ENCODE measurements at places on chromosomes 4 and X.

- DNase-seq = no peak
Observed at GRCh38 chr4:118177126-118177525, 142.8 kb downstream of the NDST3 start.

- DNase-seq = no peak
Observed at GRCh38 chr4:108567831-108568230, 52.5 kb upstream of the RPL34 start.

DNA sequence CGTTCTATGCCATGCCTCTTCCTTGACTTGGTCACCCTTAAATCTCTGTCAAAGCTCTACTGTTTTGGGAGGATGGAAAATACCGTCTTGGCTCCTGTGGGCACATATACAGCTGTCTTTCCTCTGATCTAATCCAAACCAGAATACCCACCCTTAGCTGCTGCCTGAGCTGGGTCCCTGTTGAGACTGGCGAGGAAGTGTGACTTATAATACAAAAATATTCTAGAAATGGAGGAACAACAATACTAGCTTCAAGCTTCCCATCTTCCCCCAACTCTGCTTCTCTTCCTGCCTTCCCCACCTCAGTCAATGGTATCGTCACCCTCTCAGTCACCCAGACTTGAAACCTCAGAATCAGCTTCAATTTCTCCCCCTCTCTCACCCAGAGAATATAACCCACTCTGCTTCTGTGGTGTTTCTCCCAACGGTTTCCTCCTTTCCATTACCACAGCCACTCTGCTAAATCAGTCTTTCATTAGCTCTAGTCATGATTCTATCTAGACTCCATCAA, 599 bp upstream of the IL2RG start:
- no peak for DNase-seq

DNA sequence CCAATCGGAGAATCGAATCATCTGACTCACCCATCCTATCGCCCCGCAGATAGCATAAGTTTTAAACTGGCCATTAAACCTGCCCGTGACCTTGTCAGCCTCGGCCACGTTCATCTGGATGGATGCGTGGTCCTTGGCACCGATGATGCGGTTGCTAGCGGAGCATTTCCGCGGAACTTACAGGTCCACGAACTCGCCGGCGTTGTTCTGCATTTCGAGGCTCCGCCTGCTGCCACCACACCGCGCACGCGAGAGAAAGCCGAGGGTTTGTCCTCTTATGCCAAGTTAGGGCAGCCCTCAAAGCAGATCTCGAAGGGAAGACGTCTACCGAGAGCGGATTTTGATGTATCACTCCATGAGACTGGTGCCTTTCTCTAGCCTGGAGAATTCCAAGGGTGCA, 30.1 kb upstream of the TAPT1 start:
- no peak for DNase-seq

- no peak for DNase-seq
Observed at GRCh38 chrX:25548811-25549210, 533.0 kb upstream of the ARX start.

DNA sequence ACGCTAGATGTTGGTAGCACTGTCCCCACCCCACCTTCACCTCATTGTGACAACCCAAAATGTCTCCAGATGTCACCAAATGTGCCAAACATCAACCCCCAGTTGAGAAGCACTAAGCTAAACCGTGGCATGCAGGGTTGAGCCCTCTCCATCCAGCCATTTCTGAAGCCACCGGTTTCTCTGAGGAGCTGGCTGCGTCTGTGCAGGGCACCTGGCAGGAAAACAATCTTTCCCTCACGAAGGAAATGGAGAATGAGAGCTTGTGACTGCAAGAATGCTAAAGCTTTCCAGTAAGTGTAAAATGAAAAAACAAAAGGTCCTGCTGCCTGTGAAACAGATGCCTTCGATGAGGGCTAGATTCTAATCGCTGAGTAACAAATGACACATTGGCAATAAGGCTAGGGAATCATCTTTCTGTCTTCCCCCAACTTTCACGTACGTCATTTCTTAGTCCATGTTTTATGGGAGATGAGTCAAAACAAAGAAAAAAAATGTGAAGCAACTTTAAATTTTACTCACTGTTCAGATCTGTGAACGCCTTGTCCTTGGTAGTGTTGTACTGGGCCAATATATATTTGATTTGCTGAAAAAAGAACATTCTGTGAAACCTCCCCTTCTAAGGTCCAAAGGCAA, 59.9 kb downstream of the PROM1 start:
- DNase-seq = no peak

DNA sequence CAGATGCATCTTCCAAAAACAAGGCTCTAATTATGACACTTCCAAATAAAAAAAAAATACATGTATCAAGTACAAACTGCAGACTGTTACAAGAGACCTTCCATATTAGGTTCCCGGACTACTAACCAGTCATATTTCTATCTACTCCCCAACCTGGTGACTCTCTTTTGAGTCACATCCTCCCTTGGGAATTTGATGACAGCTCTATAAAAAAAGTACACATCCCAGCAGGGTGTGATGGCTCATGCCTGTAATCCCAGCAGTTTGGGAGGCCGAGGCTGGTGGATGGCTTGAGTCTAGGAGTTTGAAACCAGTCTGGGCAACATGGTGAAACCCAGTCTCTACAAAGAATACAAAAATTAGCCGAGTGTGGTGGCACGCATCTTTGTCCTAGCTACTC, 14.9 kb downstream of the RPGR start:
- no peak for DNase-seq

DNA sequence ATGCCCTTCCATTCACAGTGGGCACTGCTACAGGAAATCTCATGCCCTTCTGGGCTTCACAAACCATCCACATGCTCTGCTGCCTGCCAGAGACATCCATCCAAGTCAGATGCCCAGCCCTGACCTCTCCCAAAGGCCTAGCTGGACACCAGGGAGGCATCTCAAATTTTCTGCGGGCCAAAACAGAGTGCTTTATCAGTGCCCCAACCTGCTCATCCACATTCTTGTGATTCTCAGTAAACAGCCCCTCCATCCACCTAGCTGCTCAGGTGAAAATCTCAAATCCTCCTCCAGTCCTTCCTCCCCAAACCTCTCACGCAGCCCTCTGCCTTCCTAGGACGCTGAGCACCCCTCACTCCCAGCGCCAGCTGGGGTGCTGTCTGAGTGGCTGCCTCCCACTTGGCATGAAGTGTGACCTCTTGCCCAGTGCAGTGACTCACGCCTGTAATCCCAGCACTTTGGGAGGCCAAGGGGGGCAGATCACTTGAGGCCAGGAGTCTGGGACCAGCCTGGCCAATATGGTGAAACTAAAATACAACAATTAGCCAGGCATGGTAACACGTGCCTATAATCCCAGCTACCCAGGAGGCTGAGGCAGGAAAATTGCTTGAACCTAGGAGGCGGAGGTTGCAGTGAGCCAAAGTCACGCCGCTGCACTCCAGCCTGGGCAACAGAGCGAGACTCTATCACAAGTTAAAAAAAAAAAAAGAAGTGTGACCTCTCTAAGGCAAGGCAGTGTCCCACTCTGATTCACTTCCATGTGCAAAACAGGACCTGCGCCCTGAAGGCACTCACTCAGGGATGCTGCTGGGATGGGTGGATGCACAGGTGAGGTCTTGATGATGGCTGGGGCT, 1.7 kb upstream of the AFAP1 start:
- no peak for DNase-seq

GRCh38 chrX:104282166-104282725, 27.5 kb upstream of the ESX1 start:
- no peak for DNase-seq
